ENCODE measurements at places on chromosomes 5 and 9. TPM values are rescaled to one million over a fixed set of nuclear protein-coding genes. Genes with fewer than 3 reads are reported as not detected.

ADCY2 gene
- not detected for total RNA-seq

OR13C9 gene
- total RNA-seq, result not detected

KIF3A gene
- 15.7 TPM for total RNA-seq

CORO2A gene
- total RNA-seq, result 9.2 TPM

CTNND2 gene
- not detected for total RNA-seq

SH3GL2 gene
- not detected for total RNA-seq

GFI1B gene
- not detected for total RNA-seq

GRCh38 chr5:106399391-106399790, 1271.3 kb downstream of the EFNA5 start:
- no peak overlapping the region for H3K27ac ChIP-seq
- no peak for DNase-seq
- H3K27me3 ChIP-seq, result no peaks in the 10 kb centered on the region
- no peak overlapping the region for H3K4me3 ChIP-seq

GRCh38 chr5:147887026-147887627, 8.6 kb downstream of the SCGB3A2 start:
- H3K27ac ChIP-seq, result no peak overlapping the region
- DNase-seq, result no peak
- no peak overlapping the region for H3K4me3 ChIP-seq
- no peaks in the 10 kb centered on the region for H3K4me1 ChIP-seq
- peaks cover 5% of the 10 kb centered on the region for H3K27me3 ChIP-seq

- DNase-seq, result no peak
- H3K27ac ChIP-seq, result no peak overlapping the region
- no peak overlapping the region for H3K4me3 ChIP-seq
- no peaks in the 10 kb centered on the region for H3K36me3 ChIP-seq
- no peaks in the 10 kb centered on the region for H3K4me1 ChIP-seq
Measured at GRCh38 chr5:109485030-109485429, 75.3 kb upstream of the PJA2 start.

- H3K27me3 ChIP-seq, result no peaks in the 10 kb centered on the region
- no peaks in the 10 kb centered on the region for H3K36me3 ChIP-seq
- H3K4me3 ChIP-seq, result no peak overlapping the region
- no peak for DNase-seq
Measured at GRCh38 chr5:100546001-100546400, 10.8 kb downstream of the FAM174A start.

DNA sequence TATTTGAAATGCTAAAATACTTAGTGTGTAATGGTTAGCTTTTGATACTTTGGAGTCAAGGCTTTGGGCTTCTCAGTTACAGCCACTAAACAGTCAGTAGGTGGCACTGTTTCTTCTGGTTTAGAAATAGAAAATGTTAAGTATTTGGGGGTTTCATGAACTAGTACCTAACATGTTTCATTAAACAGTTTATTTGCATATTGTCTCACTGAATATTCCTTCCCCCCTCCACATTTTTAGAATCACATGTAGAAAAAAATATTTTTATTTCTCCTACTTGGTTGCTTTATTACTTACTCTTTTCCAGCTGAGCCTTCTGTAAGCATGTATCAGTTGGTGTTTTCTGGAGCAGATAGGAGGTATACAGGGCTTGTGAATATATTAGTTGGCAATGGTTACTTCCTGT, 48.0 kb downstream of the IPO11 start:
- no peaks in the 10 kb centered on the region for H3K27me3 ChIP-seq
- DNase-seq, result no peak
- H3K4me1 ChIP-seq, result peaks cover 5% of the 10 kb centered on the region
- H3K36me3 ChIP-seq, result no peaks in the 10 kb centered on the region
- H3K4me3 ChIP-seq, result no peak overlapping the region
- H3K27ac ChIP-seq, result no peak overlapping the region

GRCh38 chr5:88740604-88741185, 142.3 kb downstream of the MEF2C start:
- H3K4me1 ChIP-seq, result no peaks in the 10 kb centered on the region
- H3K4me3 ChIP-seq, result no peak overlapping the region
- no peaks in the 10 kb centered on the region for H3K36me3 ChIP-seq
- DNase-seq, result no peak
- no peak overlapping the region for H3K27ac ChIP-seq
- peaks cover 15% of the 10 kb centered on the region for H3K27me3 ChIP-seq

DNA sequence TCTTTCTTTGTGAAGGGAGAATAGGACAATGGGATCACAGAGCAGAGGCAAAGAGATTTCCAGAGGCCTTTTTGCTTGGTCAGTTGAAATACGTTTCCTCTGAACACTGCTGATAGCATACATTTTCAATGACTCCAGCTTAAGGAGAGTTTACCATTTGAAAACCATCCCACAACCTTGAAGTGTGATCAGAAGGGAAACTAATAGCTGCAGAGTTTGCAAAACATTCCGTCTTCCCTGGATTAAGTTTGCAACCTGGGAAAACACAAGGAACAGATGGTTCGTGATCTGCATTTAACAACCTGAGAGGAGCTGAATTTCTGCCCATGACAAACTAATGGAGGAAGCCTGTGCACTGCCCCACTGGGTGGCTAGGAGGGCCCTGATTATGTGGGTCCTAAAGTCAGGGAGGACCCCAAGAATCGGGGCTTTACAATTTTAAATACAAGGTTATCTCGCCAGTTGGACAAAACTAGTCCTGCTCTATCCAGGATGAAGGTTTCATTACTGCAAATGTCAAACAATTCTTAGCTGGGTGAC, 35.6 kb downstream of the MTX3 start:
- H3K36me3 ChIP-seq, result no peaks in the 10 kb centered on the region
- H3K27me3 ChIP-seq, result peaks cover 4% of the 10 kb centered on the region
- no peak for DNase-seq
- no peak overlapping the region for H3K4me3 ChIP-seq
- H3K27ac ChIP-seq, result no peak overlapping the region
- H3K4me1 ChIP-seq, result no peaks in the 10 kb centered on the region

DNA sequence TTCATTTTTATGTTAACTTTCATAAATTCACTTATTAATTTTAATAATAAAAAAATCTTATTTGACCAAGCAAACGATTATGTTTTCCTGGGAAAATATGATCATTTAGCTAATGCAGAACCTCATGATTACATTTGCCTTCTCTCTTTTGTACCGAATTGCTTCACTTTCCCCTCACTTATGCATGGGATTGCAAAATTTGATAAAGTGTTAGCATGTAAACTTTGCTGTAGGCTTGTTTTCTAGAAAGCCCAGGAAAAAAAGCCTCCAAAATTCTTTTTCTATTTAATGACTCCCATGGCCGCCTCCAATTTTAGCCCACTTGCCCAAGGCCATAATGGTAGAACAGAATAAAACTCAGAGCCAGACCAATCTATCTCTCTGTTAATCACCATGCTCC, 82.8 kb upstream of the FBXL7 start:
- H3K36me3 ChIP-seq, result no peaks in the 10 kb centered on the region
- no peak for DNase-seq
- no peaks in the 10 kb centered on the region for H3K4me1 ChIP-seq
- no peak overlapping the region for H3K27ac ChIP-seq
- no peaks in the 10 kb centered on the region for H3K27me3 ChIP-seq

GRCh38 chr9:77883133-77883532, 148.5 kb downstream of the GNAQ start:
- H3K4me3 ChIP-seq, result no peak overlapping the region
- DNase-seq, result no peak
- H3K36me3 ChIP-seq, result no peaks in the 10 kb centered on the region
- peaks cover 14% of the 10 kb centered on the region for H3K4me1 ChIP-seq
- H3K27ac ChIP-seq, result no peak overlapping the region

GRCh38 chr9:120723565-120723964, 9.3 kb upstream of the MEGF9 start:
- H3K27ac ChIP-seq, result no peak overlapping the region
- no peak for DNase-seq
- no peaks in the 10 kb centered on the region for H3K36me3 ChIP-seq
- no peaks in the 10 kb centered on the region for H3K27me3 ChIP-seq

GRCh38 chr5:137192293-137192743, 306.8 kb downstream of the SPOCK1 start:
- no peaks in the 10 kb centered on the region for H3K4me1 ChIP-seq
- no peak overlapping the region for H3K27ac ChIP-seq
- H3K27me3 ChIP-seq, result no peaks in the 10 kb centered on the region
- no peak overlapping the region for H3K4me3 ChIP-seq
- H3K36me3 ChIP-seq, result no peaks in the 10 kb centered on the region

GRCh38 chr9:37549527-37549926, 26.7 kb downstream of the FBXO10 start:
- no peak overlapping the region for H3K4me3 ChIP-seq
- H3K4me1 ChIP-seq, result no peaks in the 10 kb centered on the region
- H3K36me3 ChIP-seq, result no peaks in the 10 kb centered on the region
- no peak for DNase-seq
- H3K27me3 ChIP-seq, result no peaks in the 10 kb centered on the region

DNA sequence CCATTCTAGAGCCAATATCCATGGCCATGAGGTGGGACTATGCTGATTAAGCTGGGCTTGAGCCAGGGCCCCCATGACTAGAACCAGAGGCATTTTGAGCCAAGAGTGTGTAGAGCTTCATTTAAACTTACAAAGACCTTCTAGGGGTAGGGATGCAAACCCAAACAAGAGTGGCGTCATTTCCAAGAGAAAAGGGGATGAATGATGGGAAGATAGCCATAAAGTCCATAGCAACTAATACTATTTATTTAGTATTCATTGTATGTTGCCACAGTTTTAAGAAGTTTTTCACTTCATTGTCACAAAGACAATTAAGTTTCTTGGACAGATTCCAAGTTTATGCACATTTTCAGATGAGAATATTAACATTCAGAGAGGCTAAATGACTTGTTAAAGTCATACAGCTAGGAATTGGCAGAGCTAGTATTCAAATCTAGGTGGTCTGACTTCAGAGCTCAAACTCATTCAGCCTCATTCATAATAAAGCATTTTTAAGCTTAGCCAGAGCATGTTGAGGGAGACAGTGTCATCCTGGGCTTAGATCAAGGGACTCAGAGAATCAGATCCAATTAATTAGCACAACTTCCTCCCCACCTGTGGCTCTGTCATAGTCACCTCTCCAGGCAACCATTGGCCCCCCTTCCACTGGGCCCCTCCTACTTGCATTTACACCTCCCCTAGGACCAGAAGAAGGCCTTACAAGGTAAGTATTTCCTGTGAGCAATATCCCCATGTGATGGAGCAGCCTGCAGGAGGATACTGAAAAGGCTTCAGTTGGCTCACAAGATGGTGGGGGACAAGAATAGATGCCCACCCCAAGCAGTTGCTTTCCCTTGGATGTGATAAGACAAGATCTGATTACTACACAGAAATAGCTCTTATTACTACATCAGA, 95.0 kb upstream of the PCSK1 start:
- no peaks in the 10 kb centered on the region for H3K27me3 ChIP-seq
- H3K36me3 ChIP-seq, result no peaks in the 10 kb centered on the region
- no peak for DNase-seq
- H3K4me1 ChIP-seq, result peaks cover 5% of the 10 kb centered on the region
- no peak overlapping the region for H3K27ac ChIP-seq

DNA sequence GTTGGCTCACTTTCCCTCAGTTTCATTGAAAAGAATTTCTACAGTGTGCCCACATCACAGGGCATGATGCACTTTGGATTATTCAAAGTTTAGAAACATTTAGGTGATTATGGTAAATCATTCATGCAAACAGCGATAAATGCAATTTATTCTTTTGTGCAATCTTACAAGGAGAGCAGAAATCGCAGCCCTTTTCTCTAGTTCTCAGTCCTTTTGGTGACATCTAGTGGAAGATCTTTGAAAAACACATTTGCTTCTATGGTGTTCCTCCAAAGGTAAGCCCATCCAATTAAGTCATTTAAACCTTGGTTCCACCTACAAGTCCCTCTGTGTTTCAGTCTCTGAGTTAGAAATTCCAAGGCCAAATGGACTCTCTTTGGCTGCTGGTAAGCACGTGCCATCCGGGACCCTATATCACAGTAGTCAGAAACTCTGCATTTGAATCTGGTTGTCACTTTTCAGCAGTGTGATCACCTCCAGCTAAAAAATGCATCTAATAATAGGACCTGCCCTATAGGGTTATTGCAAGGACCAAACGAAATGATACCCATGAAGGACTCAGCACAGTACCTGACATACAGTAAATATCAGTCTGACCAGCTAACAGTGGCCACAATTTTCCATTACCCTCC, 66.4 kb downstream of the MACROH2A1 start:
- no peak overlapping the region for H3K4me3 ChIP-seq
- peaks cover 36% of the 10 kb centered on the region for H3K36me3 ChIP-seq
- no peak for DNase-seq
- H3K27me3 ChIP-seq, result no peaks in the 10 kb centered on the region
- peaks cover 26% of the 10 kb centered on the region for H3K4me1 ChIP-seq

DNA sequence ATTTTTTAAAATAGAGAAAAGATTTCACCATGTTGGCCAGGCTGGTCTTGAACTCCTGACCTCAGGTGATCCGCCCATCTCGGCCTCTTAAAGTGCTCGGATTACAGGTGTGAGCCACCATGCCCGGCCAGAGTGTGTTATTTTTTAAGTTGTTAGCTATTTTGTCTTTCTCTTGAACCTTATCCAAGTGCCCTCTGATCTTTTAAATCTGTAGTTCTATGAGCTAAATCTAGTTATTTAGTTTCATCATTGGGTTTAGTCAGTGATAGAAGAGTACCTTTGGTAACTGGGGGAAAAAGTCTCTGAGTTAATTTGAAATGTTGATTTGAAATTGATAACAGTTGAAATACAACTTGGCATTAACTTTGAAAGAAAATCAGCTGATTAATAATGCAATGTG, 88.3 kb downstream of the NNT start:
- H3K27me3 ChIP-seq, result no peaks in the 10 kb centered on the region
- H3K36me3 ChIP-seq, result peaks cover 60% of the 10 kb centered on the region
- H3K4me1 ChIP-seq, result no peaks in the 10 kb centered on the region
- no peak for DNase-seq
- no peak overlapping the region for H3K4me3 ChIP-seq
